Lower lobe of right lung (tissue), 2 donors: ENCODE measurements at places on chromosomes 6 and 20. TPM values are rescaled to one million over a fixed set of nuclear protein-coding genes. Genes with fewer than 3 reads are reported as not detected.

DNA sequence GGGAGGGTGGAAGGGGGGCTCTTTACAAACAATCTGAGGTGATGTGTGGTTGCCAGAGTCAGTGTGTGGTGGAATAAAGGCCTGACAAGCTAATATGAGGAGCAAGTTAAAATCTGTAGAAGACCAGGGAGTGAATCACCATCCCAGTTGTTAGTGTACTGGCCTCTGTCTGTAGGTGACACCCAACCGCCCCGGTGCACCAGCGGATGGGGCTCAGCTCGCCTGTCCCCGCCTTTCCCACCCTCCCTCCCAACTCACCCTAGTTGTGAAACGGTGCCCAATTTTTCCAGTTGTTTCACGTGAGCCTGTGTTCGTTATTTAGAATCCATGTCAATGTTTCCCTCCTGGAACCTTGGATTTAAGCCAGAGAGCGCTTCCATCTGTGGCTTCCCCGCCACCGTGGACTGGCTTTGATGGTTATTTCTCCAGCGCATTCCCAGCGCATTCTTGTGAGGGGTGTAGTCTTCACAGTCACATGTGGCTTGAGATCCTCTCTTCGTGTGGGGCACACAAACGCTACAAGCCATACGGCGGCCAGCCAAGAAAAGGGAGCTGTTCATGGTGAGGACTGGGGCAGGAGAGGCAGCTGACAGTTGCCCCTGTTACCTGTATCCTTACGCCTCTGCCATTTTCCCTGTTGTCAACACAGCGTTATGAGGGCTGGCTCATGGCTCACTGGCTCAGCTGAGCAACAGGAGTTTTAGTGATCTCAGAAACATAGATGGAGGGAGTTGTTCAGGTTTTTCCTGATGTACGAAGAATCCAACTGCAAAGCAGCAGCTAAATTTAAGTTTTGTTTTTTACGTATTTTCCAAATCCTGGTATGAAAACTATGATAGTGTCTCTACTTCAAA lies 137.6 kb downstream of the ZDHHC14 start:
- H3K4me3 ChIP-seq: no peak overlapping the region
- no peaks in the 10 kb centered on the region for H3K27me3 ChIP-seq
- H3K36me3 ChIP-seq: no peaks in the 10 kb centered on the region
- H3K27ac ChIP-seq: no peak overlapping the region

- no peak for DNase-seq
- H3K4me1 ChIP-seq: peaks cover 77% of the 10 kb centered on the region
- H3K27me3 ChIP-seq: no peaks in the 10 kb centered on the region
- peak overlapping the region; percentile 75 for H3K4me3 ChIP-seq
- H3K36me3 ChIP-seq: peaks cover 3% of the 10 kb centered on the region
Measured at GRCh38 chr6:137219664-137220252, 573 bp upstream of the IFNGR1 start.

GRCh38 chr6:116561377-116562018 lies 7.9 kb downstream of the CALHM4 start:
- H3K36me3 ChIP-seq: no peaks in the 10 kb centered on the region
- DNase-seq: peak; percentile 70
- no peaks in the 10 kb centered on the region for H3K27me3 ChIP-seq
- H3K27ac ChIP-seq: no peak overlapping the region
- H3K4me1 ChIP-seq: peaks cover 4% of the 10 kb centered on the region
- no peak overlapping the region for H3K4me3 ChIP-seq

GRCh38 chr6:70371454-70372105 lies 41.7 kb upstream of the FAM135A start:
- H3K4me1 ChIP-seq: peaks cover 5% of the 10 kb centered on the region
- H3K36me3 ChIP-seq: no peaks in the 10 kb centered on the region
- H3K4me3 ChIP-seq: no peak overlapping the region
- no peaks in the 10 kb centered on the region for H3K27me3 ChIP-seq
- no peak overlapping the region for H3K27ac ChIP-seq
- DNase-seq: no peak

DNA sequence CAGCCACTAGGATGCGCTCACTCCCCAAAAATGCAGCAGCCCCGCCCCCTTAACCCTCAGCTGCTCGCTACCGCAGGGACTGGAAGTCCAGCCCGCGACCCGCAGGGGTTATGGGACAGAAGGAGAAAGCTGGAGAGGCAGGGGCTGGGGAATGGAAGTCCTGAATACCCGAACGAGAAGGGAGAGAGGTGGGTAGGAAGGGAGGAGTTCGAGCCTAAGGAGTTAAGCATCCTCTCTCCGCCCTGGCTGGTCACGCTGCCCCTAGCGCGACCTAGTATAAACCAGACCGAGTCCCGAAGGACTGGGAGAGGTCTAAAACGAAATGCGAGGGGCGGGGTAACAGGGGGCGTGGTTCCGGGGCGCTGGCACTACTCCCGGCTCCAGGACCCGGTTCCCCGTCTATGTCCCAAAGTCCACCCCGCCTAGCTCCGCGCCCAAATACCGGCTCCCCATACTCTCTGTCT lies 448 bp upstream of the DDAH2 start:
- H3K4me3 ChIP-seq: peak overlapping the region; percentile 91
- H3K4me1 ChIP-seq: peaks cover 78% of the 10 kb centered on the region
- DNase-seq: peak; percentile 94
- peaks cover 64% of the 10 kb centered on the region for H3K36me3 ChIP-seq

- DNase-seq: no peak
- H3K4me3 ChIP-seq: no peak overlapping the region
- H3K36me3 ChIP-seq: no peaks in the 10 kb centered on the region
- peaks cover 7% of the 10 kb centered on the region for H3K27me3 ChIP-seq
- H3K4me1 ChIP-seq: no peaks in the 10 kb centered on the region
Measured at GRCh38 chr20:61138566-61138965, 113.5 kb upstream of the CDH4 start.

DNA sequence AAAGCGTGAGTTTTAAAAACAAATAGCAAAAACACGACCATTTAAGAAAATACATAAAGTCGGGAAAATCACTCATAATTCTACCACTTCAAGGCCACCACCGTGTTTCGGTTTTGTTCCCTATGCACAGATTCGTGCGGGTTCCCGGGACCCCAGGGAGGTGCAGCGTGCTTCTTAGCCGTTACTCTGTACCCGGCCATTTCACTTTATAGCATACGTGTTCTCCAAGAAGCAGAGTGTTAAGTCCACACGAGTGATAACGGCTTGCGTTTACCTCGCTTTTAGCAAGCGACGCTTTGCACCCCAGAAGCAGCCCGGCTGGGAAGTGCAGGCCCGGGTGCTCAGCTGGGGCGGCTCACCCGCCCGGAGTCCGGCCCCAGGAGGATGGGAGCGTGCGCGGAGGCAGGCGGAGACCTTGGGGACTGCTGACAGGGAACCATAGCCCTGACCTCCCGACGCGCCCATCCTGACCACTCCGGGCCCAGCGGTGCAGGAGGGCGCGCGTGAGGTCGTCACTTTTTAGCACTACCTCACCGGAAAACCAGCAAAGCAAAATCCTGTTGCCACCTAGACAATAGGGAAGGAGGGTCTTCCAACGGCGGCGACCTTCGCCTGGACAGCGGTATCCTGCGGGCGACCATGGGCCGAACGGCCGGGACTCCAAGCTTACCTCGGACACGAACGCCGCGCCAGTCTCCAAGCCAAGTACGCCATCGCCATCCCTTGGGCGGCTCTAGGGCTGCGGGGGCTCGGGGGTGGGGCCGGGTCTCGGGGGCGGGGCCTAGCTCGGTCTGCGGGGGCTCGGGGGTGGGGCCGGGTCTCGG lies at the start of gene ECI2:
Gene ECI2, minus strand, starts transcription at position 735 of the 824 bp plus-strand sequence. Its CDS starts 15 bp downstream, at position 720.
- H3K4me3 ChIP-seq: peak within 1 kb of the TSS; percentile 79
- DNase-seq: peak; percentile 86
- peak within 1 kb of the TSS; percentile 89 for H3K27ac ChIP-seq
- no peaks in the 10 kb centered on the region for H3K27me3 ChIP-seq
- peaks cover 7% of the 10 kb centered on the region for H3K36me3 ChIP-seq

GRCh38 chr20:5880326-5880725 lies 70.0 kb downstream of the TRMT6 start:
- H3K4me3 ChIP-seq: no peak overlapping the region
- H3K36me3 ChIP-seq: no peaks in the 10 kb centered on the region
- no peaks in the 10 kb centered on the region for H3K4me1 ChIP-seq

DNA sequence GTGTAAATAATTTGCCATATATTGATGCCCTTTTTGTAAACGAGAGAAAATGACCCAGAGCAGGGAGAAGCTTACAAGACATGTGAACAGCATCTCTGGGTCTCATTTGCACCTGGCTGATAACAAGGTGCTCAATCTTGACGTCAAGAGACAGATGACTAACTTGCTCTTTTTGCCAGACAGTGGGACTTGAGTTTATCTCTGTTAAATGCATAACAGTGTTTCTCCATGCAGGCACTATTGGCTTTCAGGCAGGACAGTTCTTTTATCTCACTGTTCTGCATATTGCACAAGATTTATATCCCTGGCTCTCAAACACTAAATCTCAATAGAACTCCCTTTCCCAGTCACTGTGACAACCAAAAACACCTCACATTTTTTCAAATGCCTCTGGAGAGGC lies 56.4 kb downstream of the RFX6 start:
- DNase-seq: no peak
- H3K36me3 ChIP-seq: no peaks in the 10 kb centered on the region
- no peak overlapping the region for H3K4me3 ChIP-seq
- no peak overlapping the region for H3K27ac ChIP-seq
- no peaks in the 10 kb centered on the region for H3K4me1 ChIP-seq

DNA sequence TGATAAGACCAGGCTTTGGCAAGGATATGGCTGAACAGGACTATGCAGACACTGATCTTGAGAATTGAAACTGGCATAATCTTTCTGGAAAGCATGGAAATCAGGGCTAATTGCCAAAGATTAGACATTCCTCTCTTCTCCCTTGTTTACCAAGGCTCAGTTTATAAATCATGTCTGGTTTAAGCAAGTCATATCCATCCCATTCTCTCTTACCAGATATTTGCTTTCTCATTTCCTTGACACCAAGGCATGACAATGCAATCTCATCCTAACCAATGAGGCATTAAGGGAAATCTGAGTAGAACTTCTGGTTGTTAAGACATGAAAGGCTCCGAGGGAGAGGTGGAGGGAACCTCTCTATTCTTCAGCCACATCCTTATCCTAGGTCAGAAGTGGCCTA lies 110.3 kb upstream of the CEP85L start:
- peaks cover 4% of the 10 kb centered on the region for H3K4me1 ChIP-seq
- no peak overlapping the region for H3K27ac ChIP-seq
- H3K27me3 ChIP-seq: no peaks in the 10 kb centered on the region
- no peak for DNase-seq
- H3K4me3 ChIP-seq: no peak overlapping the region

DNA sequence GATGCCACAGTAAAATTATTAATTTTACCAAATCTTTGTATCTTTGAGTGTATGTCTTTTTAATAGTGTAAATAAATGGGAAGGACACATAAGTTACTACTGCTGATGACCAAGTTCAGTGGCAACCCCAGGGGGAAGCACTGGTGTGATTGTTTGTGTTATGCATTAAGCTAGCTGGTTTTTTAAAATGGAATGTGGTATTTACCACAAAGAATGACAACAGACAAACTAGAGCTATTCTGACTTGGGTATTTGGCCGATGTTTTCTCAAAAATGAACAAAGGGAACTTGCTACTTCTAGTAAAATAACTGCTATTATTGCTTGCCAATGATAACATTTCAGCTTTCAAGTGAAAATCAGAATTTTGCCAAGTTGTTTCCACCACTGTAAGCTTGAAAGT lies 2.9 kb downstream of the FNDC1 start:
- peaks cover 46% of the 10 kb centered on the region for H3K27me3 ChIP-seq
- H3K27ac ChIP-seq: no peak overlapping the region
- H3K4me3 ChIP-seq: no peak overlapping the region
- no peak for DNase-seq

DNA sequence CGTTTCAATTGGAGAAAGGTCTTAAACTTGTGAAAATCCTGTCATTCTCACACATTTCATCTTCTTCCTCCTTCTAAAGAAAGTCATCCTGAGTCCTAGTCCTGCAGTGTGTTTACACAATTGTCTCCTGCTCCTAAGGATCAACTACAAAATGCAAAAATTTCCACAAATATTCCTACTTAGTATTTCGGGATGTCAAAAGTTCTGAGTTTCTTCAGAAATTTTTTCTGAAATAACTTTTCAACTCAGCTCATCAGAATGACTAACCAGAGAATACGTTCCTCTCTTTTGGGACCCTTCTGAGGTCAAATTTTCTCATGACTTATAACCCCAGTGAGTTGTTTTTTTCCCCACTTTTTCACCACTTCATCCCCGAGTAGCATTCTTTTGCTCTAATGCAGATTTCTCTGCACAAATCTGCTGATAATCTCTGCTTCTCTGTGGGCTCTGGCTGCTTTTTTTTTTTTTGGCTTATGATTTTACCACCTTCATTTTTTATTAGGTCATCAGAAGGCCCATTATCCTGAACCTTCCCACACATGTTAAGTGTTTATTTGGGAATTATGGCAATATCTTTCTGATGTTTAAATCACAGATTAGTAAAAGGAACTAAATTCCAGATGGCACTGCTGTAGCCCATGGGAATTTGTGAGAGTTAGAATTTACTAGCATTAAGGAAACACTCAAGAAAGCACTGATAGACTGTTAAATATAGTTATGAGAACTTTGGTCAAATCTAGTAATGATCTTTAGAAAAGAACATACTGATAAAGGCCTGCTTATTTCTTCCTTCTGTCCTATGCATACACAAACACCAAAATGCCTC lies 41.4 kb downstream of the MAP3K5 start:
- peak overlapping the region; percentile 20 for H3K27ac ChIP-seq
- H3K27me3 ChIP-seq: no peaks in the 10 kb centered on the region
- no peak for DNase-seq

GRCh38 chr6:15352220-15352619 lies 106.4 kb downstream of the JARID2 start:
- no peaks in the 10 kb centered on the region for H3K27me3 ChIP-seq
- no peak overlapping the region for H3K27ac ChIP-seq
- H3K4me3 ChIP-seq: no peak overlapping the region
- H3K4me1 ChIP-seq: peaks cover 41% of the 10 kb centered on the region
- no peaks in the 10 kb centered on the region for H3K36me3 ChIP-seq

TFAP2B gene
- not detected for total RNA-seq

TP53TG5 gene
- total RNA-seq: not detected

BPIFB1 gene
- 263 TPM for total RNA-seq

CDC5L gene
- total RNA-seq: 18.3 TPM
